ENCODE measurements at places on chromosomes 2 and 18.

- DNase-seq, result no peak
Measured at GRCh38 chr2:46097714-46098480, 199.3 kb upstream of the EPAS1 start.

- no peak for DNase-seq
Measured at GRCh38 chr2:83063933-83064332, 1395.1 kb downstream of the SUCLG1 start.

DNA sequence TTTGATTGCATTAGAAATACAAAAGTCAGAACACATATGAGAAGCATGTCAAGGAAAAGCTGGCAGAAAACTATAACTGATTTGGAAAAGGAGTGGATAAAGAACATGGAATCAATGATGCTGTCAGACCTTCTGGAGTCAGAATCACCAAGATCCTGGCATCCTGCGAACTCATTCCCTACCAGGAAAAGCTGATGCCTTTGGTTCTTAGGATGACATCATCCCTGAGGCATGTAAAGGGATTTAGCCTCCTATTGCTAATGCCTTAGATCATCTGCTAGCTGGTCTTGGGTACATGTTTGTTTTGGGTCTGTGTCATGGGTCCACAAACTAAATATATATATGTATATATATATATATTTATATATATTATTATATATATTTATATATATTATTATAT is 680.7 kb downstream of the EPHA4 start:
- no peak for DNase-seq

DNA sequence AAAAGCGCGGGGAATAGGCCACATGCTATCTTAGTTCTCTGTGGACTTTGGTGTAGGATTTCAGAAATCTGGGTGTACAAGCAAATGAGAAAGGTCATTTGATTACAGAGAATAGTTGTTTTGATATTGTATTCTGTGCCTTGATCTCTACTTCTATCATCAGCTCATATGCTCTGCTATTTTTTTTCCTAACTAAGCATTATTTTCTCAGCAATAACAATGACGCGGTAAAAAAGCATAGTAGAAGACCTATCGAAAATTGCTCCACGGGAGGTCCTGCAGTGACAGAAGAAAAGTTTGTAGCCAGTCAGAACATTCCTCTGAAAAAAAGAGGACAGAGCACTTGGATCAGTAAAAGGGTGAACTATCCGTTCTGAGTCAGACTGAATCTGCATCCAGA is 2.8 kb upstream of the SETBP1 start:
- no peak for DNase-seq
